ENCODE measurements at places on chromosomes 7 and 10.

DNA sequence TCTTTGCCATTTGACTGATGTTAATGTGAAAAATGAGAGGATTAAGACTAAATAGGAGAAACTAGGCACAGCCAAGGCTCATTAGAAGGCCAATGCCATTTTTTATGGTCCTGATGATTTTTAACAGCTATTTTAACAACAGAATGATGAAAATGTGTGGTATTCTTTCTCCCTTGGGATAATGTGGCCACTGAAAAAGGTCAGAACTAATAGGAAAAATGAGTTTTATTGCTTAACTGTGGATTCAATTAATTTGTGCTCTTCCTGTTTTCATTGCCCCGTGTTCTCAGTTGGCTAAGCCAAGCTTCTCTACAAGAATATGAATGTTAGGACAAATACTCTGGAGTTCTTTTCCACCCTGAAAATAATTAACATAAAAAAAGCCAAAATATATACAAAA, 56.6 kb downstream of the BMPER start:
- DNase-seq = no peak

DNA sequence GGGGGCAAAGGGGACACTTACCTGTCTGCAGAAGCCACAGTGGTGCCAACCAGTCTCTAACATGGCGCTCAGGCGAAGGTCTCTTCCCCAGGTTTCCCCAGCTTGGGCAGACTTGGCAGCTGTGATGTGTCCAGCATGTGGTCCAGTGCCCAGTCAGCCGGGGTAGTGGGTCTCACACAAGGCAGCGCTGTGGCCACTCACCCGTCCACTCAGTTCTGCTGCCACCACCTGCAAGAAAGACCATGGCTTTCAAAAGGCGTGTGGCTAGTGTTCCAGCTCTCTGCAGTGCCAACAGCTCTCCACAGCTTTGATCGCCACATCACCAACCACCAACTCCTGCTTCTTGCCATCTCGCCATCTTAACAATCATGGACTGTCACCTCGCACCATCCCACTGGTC, 259.6 kb downstream of the USP6NL start:
- DNase-seq = no peak

- peak; percentile 55 for DNase-seq
Measured at GRCh38 chr10:17238445-17239291, 10.6 kb downstream of the VIM start.

- no peak for DNase-seq
Measured at GRCh38 chr10:61781969-61782403, 119.3 kb downstream of the CABCOCO1 start.

GRCh38 chr10:97132273-97132672, 53.5 kb downstream of the SLIT1 start:
- DNase-seq = no peak

GRCh38 chr10:52351914-52352330, 37.8 kb downstream of the DKK1 start:
- DNase-seq = no peak

- DNase-seq = no peak
Measured at GRCh38 chr10:89490596-89491335, 44.6 kb downstream of the SLC16A12 start.

- DNase-seq = peak; percentile 43
Measured at GRCh38 chr7:132394283-132395198, 181.7 kb downstream of the PLXNA4 start.

- peak; percentile 28 for DNase-seq
Measured at GRCh38 chr7:150631084-150631826, 930 bp downstream of the GIMAP6 start.

- DNase-seq = no peak
Measured at GRCh38 chr7:29231671-29232232, 37.2 kb downstream of the CHN2 start.

- no peak for DNase-seq
Measured at GRCh38 chr10:110850099-110850498, 21.6 kb upstream of the PDCD4 start.

GRCh38 chr10:74753442-74754211, 72.8 kb upstream of the KAT6B start:
- peak; percentile 80 for DNase-seq

DNA sequence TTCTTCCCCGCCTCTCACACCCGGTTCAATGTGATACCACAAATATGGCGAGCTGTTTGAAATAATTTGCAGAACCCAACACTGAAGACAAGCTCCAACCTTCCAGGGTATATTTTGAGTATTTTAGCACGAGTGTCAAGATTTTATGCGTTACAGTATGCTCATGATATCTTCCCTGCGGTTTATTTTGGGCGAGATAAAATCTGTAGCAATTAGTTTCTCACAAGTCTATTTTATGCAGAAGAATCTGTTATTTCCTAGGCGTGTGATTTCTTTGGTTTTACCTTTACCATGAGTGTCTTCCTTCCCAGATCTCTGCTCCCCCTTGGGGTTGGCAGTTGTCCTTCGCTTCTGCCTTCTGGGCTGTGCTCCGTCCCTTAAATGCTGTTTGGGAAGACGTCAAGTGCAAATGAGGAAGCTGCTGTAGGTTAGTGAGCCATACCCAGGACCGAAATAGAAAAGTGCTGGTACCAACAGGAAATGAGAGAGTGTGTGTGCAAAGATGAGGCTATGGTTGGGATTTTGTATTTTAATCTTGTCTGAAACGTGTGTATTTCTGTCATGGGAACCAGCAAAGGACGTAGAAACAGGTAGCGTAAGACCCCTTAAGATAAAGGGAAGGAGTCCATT, 299.8 kb downstream of the KLF6 start:
- peak; percentile 75 for DNase-seq

DNA sequence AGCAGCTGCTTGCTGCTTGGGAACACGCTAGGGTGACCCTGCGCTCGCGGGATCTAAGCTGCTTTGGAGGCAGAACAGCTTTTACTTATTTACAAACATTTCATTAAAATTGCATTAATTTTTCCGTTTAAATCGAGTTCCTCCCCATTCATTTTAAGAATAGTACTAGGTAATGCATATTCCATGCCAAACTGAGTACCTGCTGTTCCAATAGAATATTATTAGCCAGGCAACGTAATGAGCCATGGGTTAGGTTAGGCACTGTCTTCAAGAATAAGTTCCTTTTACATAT, 860 bp downstream of the EXOC6 start:
- no peak for DNase-seq

DNA sequence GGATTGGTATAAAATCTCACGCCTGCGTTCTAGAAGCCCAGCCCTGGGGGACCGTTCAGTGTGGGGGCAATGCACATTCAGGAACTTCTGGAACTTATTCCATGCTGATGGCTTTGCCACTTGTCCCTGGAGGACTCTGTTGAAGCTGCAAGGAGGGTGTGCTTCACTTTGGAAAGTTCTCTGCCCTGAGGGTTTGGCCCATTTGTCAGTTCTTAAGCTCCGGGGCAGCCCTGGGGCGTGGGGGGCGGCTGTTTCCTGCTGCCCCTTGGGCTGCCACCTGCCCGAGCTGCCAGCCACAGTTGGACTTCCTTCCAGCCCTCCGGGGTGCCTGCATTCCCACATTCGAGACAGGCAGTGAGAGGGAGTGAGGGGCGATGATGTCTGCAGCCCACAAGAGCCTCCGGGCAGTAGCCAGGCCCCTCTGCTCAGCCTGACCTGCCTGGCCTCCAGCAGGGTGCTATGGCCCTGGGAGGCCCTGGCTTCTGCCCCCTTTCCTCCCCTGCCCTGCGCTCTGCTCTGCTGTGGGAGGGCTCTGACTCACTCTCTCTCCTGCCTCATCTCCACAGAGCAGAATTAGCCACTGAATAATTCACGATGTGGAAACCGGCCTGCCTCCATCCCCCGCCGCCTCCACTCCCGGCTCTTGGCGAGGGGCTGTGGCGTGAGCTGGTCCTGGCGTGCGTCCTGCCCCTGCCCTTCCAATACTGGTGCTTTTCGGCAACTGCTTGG, 1.9 kb downstream of the TTYH3 start:
- peak; percentile 91 for DNase-seq

DNA sequence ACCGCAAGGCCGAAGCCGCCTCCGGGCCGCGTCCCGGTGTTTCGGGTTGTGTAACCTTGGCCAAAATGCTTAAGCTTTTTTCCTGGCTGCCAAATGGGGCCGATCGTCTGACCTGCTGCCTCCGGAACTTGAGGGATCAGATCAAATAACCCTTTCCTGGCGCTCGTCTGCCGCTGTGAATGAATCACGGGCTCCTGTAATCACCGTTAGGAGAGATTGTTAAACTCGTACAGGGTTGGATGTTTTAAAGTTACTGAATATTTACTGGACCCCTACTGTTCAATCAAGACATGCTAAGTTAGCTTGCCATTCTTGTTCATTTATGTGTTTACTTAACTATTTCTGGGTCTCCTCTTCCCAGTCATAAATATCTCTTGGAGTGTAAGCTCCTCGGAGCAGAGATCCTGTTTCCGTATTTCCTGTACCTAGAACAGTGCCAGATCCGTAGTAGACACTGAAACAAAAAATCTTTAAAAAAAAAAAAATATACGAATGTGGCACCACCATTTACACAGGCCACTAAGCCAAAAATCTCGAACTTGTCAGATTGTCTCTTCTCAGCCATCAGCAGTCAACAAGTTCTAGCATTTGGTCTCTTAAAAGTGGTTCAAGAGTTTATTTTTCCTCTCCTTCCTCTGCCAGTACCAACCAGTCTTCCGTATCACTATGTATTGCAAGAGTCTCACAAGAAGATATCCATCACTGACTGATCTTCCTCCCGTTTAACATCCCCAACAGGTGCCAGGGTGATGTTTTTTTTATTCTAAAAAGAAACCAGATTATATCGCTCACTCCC, 650 bp upstream of the TM9SF3 start:
- DNase-seq = peak; percentile 32

DNA sequence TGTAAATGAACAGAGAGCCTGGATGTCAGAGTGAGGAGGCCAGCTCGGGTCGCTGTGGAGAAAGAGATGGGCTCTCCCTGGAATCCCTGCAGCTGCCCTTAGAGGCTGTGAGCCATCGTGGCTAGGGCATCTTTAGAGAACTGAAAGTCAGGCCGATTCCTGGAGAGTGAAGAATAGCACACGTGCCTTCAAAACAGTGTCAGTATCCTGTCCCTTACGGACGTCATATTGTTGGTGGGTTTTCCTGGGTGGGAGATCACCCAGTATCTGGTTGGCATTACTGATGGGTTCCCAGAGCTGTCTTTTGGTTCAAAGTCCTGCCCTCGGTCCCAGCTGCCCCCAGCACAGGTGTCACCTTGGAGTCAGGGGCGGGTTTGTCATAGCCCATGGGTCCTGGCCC, 25.3 kb downstream of the IKZF1 start:
- peak; percentile 57 for DNase-seq

GRCh38 chr10:89625041-89625765, 19.8 kb downstream of the PANK1 start:
- no peak for DNase-seq

DNA sequence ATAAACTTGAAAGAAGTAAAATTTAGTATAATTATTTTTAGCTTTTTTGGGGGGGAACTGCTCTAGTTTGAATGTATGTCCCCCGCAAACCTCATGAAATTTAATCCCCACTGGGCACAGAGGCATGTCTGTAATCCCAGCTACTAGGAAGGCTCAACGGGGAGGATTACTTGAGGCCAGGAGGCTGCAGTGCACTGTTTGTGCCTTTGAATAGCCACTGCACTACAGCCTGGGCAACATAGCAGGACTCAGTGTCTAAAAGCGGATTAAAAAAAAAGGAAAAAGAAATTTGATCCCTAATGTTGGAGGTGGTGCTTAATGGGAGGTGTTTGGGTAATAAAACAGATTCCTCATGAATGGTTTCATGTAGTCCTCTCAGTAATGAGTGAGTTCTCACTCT, 43.1 kb upstream of the PHF14 start:
- no peak for DNase-seq

GRCh38 chr7:107043921-107044346, 571 bp upstream of the PRKAR2B start:
- DNase-seq = no peak

- DNase-seq = no peak
Measured at GRCh38 chr7:701086-701671, 25.3 kb upstream of the DNAAF5 start.

- no peak for DNase-seq
Measured at GRCh38 chr10:20995123-20995987, 98.2 kb upstream of the NEBL start.

DNA sequence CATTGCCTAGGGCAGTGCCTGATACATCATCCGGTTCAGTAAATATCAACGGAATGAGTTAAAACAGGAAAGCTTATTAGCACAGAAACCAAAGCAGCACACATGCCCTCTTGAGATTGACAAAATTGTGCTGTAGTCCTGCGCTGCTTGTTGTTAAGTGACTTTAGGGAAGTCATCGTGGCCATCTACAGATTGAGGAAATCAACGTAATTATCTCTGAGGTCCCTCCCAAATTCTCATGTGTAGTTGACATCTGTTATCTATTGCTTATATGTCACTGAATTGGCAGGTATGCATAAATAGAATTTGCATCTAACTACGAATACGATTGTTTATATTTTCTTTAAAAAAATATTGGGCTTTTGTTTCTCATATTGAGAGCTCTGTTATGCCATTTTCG, 3.5 kb upstream of the GNB2 start:
- no peak for DNase-seq

DNA sequence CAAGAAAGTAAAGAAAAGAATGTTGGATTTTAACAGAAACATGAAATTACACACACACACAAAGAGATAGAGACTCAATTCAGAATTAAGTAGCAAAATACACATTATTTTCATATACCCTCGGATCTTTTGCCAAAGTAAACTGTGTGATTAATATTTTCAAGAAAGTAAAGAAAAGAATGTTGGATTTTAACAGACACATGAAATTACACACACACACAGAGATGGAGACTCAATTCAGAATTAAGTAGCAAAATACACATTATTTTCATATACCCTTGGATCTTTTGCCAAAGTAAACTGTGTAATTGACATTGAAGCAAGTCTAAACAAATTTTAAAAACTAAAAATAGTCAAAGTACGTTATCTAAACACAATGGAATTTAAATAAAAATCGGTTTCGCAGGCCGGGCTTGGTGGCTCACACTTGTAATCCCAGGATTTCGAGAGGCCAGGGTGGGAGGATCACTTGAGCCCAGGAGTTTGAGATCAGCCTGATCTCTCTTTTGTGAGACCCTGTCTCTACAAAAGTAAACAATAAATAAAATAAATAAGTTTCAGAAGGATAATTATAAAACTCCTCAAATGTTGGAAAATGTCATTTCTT, 337.3 kb upstream of the MAGI2 start:
- DNase-seq = no peak

DNA sequence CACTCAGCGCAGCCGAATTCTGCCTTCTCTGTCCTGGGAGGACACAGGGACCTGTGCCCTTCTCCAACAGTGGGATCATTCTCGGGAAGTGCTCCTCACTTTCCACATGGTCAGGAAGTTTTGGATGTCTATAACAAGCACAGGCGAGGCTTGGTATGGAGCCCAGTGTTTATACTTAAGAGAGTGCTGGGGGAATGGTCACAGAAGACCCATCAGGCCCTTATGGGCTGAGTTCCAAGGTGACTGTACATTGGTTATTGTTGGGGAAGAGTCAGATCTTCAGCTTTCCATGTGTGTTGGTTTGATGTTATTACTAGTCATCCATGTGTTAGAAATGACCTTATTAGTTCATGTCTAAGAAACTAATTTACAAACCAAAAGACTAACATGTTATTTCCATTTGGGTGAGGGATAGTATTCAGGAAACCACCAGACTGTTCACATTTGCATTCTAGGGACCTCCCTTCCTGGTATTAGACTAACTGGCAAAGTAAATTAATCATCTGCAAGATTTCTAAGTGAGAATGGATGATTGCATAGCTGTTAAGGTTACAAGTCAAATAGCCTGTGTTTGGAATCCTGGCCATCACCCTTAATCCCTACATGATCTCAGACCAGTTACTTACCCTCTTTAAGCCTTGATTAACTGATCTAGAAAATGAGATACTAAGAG, 834.2 kb downstream of the LRMDA start:
- no peak for DNase-seq
